Activated CD8-positive, alpha-beta T cell treated with anti-CD3 and anti-CD28 coated beads, Interleukin-2, amount 10 ng/mL, durations not matched to agents 7 days and 5 days (primary cell): ENCODE measurements at places on chromosomes 4 and X. TPM values are rescaled to one million over a fixed set of nuclear protein-coding genes. Genes with fewer than 3 reads are reported as not detected.

PAGE2 gene
- not detected for total RNA-seq

GRCh38 chrX:137178392-137178791 is 144.6 kb upstream of the GPR101 start:
- no peak overlapping the region for H3K4me3 ChIP-seq
- peaks cover 3% of the 10 kb centered on the region for H3K27me3 ChIP-seq
- H3K36me3 ChIP-seq, result no peaks in the 10 kb centered on the region
- H3K4me1 ChIP-seq, result no peaks in the 10 kb centered on the region

- H3K4me1 ChIP-seq, result no peaks in the 10 kb centered on the region
- H3K27ac ChIP-seq, result no peak overlapping the region
- DNase-seq, result no peak
- H3K4me3 ChIP-seq, result no peak overlapping the region
- no peaks in the 10 kb centered on the region for H3K36me3 ChIP-seq
Observed at GRCh38 chr4:163367651-163368050, 24.0 kb downstream of the NPY5R start.

- H3K27me3 ChIP-seq, result no peaks in the 10 kb centered on the region
- H3K27ac ChIP-seq, result no peak overlapping the region
- H3K4me3 ChIP-seq, result no peak overlapping the region
- DNase-seq, result no peak
Observed at GRCh38 chrX:136598631-136599030, 49.3 kb upstream of the CD40LG start.

- H3K4me1 ChIP-seq, result no peaks in the 10 kb centered on the region
- H3K27ac ChIP-seq, result no peak overlapping the region
- peaks cover 5% of the 10 kb centered on the region for H3K27me3 ChIP-seq
- H3K4me3 ChIP-seq, result no peak overlapping the region
Observed at GRCh38 chr4:44668526-44668925, 9.7 kb upstream of the GUF1 start.
